ENCODE measurements at places on chromosomes 3 and 15.
A peak's percentile ranks its signal among the peaks of the same experiment; 100 is the strongest.

GRCh38 chr15:51982013-51982769 lies 10.6 kb upstream of the LEO1 start:
- DNase-seq, result peak; percentile 75

DNA sequence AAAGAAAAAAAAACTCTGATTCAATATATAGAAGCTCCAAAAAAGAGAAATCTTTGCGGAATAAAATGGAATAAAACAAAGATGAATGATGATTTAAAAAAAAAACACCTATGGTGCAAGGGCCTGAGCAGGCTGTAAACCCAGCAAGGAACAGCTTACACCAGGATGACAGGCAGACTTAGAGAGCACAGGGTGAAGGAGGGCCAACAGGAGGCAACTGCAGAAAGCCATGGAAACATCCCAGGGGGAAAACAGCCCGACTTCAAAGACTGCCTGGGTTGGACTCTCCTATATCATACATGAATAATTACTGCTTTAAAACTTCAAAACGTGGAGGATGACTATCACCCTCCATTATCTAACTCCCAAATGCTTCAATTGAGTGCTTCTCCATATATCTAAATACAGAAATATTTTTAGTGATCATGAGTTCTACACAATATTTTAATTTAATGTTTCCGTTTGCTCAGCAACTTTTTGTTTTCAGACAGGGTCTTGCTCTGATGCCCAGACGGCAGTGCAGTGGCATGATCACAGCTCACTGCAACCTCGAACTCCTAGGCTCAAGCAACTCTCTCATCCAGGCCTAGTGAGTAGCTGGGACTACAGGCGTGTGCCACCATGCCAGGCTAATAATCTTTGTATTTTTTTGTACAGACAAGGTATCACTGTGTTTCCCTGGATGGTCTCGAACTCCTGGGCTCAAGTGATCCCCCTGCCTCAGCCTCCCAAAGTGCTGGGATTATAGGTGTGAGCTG lies 456.2 kb downstream of the TBL1XR1 start:
- no peak for DNase-seq

- no peak for DNase-seq
Observed at GRCh38 chr15:68555679-68556037, 23.1 kb upstream of the CORO2B start.

DNA sequence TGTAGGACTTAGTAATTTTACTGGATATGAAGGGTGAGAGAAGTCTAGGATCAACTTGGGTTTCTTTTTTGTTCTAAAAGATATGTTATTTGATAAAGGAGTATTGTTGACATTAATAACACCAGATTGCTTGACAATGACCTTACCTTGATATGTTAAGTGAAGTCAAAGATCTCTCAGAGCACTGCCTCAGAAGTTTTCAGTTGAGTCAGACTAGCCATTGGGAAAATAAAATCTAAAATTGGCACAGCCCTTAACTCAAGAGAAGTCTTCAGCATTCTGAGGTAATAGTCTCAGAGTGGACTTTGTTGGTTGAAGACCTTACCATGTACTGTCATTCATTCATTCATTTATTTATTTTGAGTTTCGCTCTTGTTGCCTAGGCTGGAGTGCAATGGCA lies 22.4 kb upstream of the ZNF609 start:
- DNase-seq, result no peak

GRCh38 chr3:145286937-145287336 lies 874.0 kb downstream of the PLOD2 start:
- DNase-seq, result no peak

GRCh38 chr3:161474741-161475140 lies 21.9 kb upstream of the OTOL1 start:
- no peak for DNase-seq

- no peak for DNase-seq
Observed at GRCh38 chr15:28033443-28033842, 65.7 kb downstream of the OCA2 start.

- no peak for DNase-seq
Observed at GRCh38 chr15:39595338-39596221, 14.7 kb downstream of the THBS1 start.

DNA sequence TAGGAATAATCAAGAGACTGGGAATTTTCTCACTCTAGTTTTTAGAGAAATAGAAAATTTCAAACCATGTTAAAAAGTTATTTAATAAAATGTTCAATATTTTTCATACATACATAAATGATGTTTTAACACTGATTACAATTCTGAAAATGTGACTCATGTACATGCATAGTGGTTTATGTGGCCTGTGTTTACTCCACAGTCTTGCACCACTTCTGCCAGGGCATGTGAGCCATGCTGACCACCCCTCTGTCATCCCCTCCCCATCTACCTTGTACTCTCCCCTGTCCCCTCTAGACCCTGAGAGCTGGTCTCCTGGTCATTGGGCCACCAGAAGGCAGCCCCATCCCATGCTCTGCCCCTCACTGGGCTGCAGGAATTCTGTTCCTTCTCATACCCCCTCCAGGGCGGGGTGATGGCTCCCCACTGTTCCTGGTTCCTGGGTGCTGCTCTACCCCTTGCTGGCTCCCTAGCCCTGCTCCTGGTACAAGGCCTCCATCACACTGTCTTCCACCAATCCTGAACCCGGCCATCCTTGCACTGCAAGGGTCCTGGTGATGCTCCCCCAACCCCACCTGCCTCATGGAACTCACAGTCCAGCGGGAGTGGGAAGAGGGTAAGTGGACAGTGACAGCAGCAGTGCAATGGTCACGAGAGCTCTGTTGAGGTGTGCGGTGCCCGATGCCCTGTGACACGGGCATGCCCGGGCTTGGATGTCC lies 24.2 kb upstream of the SLC41A3 start:
- DNase-seq, result no peak

- DNase-seq, result no peak
Observed at GRCh38 chr3:41742121-41742520, 219.8 kb downstream of the ULK4 start.

DNA sequence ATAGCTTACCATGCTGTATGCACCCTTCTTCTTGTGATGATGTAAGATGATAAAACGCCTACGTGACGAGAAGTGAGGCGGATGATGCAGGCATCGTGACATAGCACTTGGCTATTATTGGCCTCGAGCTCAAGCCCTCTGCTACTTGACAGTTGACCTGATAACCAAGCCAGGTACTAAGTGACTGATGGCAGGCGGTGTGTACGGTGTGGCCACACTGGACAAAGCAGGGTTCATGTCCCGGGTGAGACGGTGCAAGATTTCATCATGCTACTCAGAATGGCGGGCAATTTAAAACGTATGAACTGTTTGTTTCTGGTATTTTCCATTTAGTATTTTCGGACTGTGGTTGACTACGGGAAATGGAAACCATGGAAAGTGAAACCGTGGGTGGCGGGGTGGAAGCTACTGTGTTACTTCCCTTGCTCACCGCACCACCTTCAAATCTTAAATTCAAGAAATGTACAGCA lies 57.7 kb downstream of the SLC12A8 start:
- peak; percentile 25 for DNase-seq

GRCh38 chr3:127064391-127065137 lies 81.6 kb downstream of the PLXNA1 start:
- DNase-seq, result no peak

DNA sequence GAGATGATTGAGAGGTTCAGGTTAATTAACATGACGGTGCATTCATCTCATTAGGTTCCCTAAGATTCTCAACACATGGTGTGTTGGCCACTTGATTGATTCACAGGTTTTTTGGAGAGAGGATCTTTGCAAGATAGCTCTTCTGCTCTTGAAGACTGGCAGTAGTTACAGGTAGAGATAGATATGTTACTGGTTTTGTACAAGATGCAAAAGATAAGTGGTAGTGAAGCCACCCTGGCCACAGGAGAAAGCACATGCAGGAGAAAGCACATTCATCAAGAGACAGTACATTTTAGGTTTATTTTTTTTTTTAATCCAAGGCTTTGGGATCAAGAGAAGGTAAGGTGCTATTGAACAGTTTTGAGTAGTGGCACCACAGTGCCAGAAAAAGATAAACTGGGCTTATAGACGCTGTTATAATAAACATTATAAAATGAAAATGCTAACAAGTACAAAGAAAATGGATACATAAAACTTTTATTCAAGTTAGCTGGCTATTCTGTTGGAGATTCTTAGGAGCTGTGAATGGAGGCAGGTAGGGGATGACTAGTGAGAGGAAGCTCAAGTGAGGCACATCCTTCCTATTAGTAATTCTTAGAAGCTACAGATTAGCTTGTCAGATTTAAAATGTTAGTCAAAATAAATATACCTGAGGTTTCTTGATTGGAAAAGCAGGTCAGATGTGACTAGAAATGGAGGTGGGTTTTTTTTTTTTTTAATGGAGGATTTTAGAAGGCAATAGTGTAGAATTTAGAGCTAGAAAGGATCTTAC lies 10.8 kb downstream of the SELENOT start:
- DNase-seq, result peak; percentile 28

GRCh38 chr15:64029633-64030032 lies 16.7 kb downstream of the DAPK2 start:
- no peak for DNase-seq

GRCh38 chr3:107525644-107526305 lies 3.0 kb downstream of the BBX start:
- DNase-seq, result no peak

GRCh38 chr3:193665370-193665989 lies 72.5 kb downstream of the OPA1 start:
- peak; percentile 23 for DNase-seq

- no peak for DNase-seq
Observed at GRCh38 chr3:187840856-187841255, 95.6 kb upstream of the BCL6 start.

DNA sequence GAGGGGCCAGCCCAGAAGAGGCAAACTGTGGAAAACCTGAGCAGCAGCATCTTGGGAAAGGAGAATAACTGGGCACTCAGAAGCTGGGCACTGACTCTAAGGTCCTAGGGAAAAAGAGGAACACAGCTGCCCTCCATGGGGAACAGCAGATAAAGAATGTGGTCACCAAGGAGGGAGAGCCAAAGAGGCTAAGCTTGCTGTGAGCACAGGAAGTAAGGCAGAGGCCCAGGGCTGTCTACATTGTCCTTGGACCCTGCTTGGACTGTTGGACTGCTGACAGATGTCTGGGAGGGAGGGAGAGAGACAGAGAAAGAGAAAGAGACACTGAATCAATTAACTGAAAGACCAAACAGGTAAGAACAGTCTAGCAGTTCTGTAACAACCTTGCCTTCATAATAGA lies 4.5 kb upstream of the MNS1 start:
- no peak for DNase-seq

DNA sequence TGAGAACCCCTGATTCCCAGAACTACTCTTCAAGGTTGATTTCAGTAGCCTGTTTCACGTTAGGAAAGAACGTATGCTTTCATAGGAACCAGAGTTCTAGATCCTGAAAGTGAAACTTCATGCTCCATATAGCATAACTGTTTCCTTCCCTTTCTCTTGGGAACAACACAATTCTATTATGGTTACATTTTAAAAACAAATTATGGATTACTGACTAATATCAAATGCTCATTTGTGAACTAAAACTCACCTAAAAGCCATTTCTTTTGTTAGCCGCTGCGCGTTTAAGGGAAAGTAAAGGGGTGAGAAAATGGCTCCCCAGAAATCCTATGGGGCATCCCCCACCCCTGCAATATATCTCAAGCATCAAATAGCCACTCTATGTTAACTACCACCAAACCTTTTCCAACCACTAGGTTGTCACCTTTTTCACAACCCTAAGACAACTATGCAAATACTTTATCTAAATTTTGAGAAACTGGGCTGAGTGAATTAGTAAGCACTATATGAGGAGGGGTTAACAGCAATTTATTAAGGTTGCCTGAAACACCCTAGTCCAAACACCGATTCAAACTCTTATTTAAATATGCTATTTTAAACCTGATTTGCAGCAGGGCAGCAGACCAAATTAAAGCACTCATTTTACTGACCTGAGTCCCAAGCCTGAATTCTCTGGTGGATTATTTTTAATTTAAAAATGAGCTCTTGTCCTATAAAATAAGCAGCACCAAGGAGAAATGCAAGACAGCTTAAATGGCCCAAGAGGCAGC lies 2.4 kb downstream of the SIAH2 start:
- DNase-seq, result peak; percentile 48

Measured in CD4-positive, alpha-beta T cell treated with Interleukin-2 at 100 ng/mL for 4 hours (primary cell).